CD4-positive, alpha-beta T cell treated with Interleukin-17A for 1 hour (primary cell): ENCODE measurements at places on chromosomes 6 and 20.
A peak's percentile ranks its signal among the peaks of the same experiment; 100 is the strongest.

DNA sequence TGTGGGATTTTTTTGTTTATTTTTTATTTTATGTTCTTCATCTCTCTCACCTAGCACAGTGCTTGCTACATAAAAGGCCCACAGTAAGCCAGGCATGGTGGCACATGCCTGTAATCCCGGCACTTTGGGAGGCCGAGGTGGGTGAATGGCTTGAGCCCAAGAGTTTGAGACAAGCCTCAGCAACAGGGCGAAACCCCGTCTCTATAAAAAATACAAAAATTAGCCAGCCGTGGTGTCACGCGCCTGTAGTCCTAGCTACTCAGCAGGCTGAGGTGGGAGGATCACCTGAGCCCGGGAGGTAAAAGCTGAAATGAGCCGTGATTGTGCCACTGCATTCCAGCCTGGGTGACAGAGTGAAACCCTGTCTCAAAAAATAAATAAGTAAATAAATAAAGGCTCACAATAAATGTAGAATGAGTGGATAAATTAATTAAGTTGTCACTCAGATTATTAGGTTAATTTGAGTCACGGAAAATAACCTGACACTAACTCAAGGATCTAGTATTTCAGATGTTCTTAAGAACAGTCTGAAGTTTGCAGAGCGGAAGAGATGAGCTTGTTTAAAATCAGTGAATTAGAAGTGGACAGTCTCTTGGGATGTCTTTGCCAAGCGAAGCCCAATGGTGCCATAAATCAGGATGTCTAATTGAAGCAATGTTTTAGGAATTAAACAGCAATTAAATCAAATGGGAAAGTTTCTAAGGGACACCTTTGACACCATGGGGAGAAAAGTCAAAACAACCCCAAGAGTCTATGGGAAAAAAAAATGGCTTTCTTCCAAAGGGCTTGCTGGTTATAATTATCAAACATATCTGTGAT lies 214.4 kb downstream of the ZNF217 start:
- DNase-seq: no peak

GRCh38 chr6:105791583-105792318 lies 294.4 kb upstream of the PRDM1 start:
- DNase-seq: no peak

DNA sequence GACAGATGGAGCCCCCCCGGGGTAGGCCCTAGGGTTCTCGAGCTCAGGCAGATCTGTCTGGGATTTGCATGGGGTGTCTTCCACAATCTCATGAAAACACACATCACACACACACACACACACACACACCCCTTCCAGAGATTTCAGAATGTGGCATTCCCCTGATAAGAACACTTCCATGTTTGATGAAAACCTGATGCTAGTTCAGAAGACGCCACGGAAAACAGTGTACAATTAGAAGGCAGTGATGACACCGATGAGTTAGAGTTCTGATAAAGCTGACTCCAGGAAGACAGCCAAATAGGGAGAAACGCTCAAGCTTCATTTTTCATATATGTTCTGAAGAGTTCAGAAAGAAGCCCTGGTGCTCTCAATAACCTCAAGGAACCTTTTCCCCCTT lies 438.7 kb upstream of the JARID2 start:
- DNase-seq: no peak

DNA sequence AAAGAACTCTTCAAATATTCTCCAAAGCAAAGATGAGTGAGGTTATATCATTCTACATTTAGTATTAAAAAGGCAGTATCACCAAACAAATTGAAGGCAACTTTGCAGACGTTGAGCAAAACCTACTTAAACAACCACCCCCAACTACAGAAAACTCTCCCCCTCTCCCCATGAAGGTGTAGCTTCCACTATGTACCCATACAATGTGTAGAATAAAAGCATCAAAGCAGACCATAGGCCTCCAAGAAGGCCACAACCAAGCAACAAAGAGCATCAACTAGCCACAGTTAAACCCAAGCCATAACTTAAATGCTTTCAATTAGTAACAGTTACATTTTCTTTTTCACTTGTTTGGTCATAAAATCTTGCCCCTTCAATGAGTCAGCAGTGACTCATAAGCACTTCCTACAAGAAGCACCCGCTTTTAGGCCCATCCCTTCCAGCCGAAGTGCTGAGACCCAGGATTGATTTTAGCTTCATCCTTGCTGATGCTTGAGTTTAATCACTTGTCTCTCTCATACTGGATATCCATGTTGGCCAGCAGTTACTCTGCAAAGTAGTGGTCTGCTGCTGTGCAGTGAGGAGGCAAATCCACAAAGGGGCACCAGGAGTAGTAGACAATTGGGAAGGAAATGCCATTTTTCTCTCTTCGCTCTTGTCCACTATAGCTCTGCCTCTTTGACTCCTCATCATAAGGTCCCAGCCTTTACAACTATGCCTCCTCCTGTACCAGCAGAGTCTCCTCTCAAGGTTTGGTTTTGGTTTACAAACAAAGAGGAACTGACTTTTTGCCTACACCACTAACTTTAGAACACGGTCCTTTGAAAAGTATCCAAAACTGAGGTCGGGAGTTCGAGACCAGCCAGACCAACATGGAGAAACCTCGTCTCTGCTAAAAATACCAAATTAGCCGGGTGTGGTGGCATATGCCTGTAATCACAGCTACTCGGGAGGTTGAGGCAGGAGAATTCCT lies 8.4 kb upstream of the NUP153 start:
- peak; percentile 36 for DNase-seq

DNA sequence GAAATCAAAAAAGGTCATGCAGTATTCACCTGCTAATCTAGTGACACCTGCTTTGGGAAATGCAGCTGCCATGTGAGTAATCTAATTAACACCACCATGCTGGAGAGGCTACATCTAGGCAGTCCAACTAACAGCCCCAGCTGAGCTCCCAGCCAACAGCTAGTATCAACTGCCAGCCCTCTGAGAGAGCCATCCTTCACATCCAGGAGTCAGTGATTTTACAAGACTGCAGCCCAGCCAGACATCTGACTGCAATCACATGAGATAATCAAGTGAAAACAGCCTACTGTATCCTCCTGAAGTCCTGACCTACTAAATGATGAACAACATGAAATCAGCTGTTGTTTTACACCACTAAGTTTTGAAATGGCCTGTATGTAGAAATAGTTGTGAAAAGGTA lies 298.4 kb downstream of the TRDN start:
- DNase-seq: no peak

DNA sequence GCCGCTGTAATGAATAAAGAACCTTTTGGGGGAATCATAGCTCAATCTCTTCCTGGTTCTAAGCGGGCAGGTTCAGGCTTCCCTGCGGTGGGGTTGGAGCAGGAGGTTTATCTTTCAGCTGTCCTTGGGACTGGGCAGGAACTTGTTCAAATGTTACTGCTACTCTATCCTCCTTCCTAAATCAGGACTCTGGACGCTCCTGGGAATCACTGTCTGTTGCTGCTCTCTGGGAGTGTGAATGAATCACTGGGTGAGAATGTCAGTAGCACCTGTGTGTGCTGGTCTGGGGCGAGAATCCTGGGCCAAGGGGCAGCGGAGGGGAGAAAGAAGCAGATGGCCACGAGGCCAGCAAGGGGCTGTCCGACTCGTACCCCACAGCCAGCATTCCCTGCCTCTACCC lies 65.4 kb upstream of the ZNFX1 start:
- no peak for DNase-seq

- no peak for DNase-seq
Observed at GRCh38 chr20:19729672-19730071, 28.4 kb upstream of the RIN2 start.

DNA sequence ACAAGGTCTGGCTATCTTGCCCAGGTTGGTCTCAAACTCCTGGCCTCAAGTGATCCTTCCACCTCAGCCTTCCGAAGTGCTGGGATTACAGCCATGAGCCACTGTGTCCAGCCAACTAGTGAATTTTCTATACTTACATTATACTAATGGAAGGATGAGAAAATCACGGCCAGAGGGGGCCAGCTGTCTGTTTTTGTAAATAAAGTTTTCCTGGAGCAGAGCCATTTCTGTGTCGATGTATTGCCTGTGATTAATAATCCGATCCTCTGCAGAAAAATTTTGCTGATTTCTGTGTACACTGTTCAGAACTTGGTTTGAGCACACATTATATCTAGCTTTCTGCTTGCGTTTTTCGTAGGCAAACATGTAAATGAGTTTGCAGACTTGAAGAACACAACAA lies 28.8 kb downstream of the PTPRT start:
- DNase-seq: no peak

GRCh38 chr6:138996524-138996923 lies 8.5 kb upstream of the REPS1 start:
- no peak for DNase-seq

- DNase-seq: no peak
Observed at GRCh38 chr20:63876489-63877036, 11.5 kb downstream of the TPD52L2 start.

DNA sequence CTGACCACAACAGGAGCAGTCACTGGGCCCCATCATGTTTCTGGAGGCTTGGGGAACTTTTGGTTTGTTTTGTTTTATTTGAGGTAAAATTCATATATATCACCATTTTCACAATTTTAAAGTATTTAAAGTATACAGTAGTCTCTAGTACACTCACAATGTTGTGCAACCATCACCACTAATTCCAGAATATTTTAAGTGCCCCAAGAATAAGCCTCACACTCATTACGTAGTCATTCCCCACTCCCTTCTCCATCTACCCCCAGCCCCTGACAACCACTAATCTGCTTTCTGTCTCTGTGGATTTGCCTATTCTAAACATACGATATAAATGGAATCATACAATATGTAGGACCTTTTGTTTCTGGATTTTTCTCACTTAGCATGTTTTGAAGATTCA lies 29.0 kb downstream of the RTN4IP1 start:
- no peak for DNase-seq

GRCh38 chr6:162294029-162294428 lies 433.5 kb downstream of the PRKN start:
- DNase-seq: no peak

- DNase-seq: no peak
Observed at GRCh38 chr20:51961964-51962761, 159.8 kb upstream of the SALL4 start.

GRCh38 chr20:37523911-37524700 lies 3.1 kb downstream of the NNAT start:
- no peak for DNase-seq

- DNase-seq: no peak
Observed at GRCh38 chr6:40323881-40324634, 263.1 kb downstream of the LRFN2 start.

- no peak for DNase-seq
Observed at GRCh38 chr6:132933090-132933489, 118.7 kb downstream of the RPS12 start.

- peak; percentile 52 for DNase-seq
Observed at GRCh38 chr6:42279144-42279781, 61.6 kb upstream of the MRPS10 start.

- DNase-seq: no peak
Observed at GRCh38 chr20:10167040-10167439, 51.6 kb upstream of the SNAP25 start.

GRCh38 chr20:57200882-57201695 lies 65.4 kb downstream of the BMP7 start:
- no peak for DNase-seq

DNA sequence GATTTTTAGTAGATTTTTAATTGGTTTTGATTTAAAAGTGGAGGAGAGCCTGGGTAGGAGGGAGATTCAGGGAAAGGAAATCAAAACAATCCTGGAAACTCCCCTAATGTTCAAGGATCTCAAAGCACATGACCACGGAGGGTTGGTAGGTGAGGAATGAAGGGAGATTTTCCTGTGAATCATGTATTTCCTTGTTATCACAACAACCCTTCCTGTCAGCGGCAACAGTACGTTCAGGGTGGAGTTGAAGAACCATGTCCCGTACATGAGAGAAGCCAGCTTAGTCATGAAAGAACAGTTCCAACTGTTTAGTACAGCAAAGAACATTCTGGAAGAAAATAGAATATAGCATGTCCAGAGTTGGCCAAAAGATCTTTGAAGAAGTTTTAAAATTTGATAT lies 79.4 kb upstream of the SCAF8 start:
- no peak for DNase-seq

- DNase-seq: no peak
Observed at GRCh38 chr6:55566036-55566710, 12.8 kb downstream of the HMGCLL1 start.

GRCh38 chr6:76052314-76052713 lies 20.1 kb downstream of the IMPG1 start:
- no peak for DNase-seq

GRCh38 chr6:16140607-16141006 lies 11.7 kb downstream of the MYLIP start:
- DNase-seq: no peak

DNA sequence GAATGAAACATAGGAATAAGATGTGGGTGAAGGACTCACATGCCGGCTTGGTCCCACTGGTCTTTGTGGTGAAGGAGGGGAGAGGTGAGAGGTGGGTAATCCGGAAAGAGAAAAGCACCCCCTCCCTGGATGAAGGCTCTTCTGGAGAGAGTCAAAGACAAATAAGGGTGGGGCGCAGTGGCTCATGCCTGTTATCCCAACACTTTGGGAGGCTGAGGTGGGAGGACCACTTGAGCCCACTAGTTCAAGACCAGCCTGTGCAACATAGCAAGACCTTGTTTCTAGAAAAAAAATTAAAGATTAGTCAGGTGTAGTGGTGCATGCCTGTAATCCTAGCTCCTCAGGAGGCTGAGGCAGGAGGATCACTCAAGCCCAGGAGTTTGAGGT lies 3.1 kb downstream of the LTB start:
- peak; percentile 39 for DNase-seq

GRCh38 chr6:116029535-116029934 lies 31.2 kb downstream of the FRK start:
- DNase-seq: no peak

- DNase-seq: no peak
Observed at GRCh38 chr6:41674231-41675000, 36.1 kb downstream of the MDFI start.

- no peak for DNase-seq
Observed at GRCh38 chr20:48490961-48491831, 336.6 kb downstream of the PREX1 start.

GRCh38 chr20:40433341-40433861 lies 255.6 kb downstream of the MAFB start:
- DNase-seq: no peak

- DNase-seq: no peak
Observed at GRCh38 chr6:120198033-120198432, 848.5 kb upstream of the MAN1A1 start.

GRCh38 chr20:44031781-44032582 lies 117.3 kb downstream of the TOX2 start:
- DNase-seq: no peak

- no peak for DNase-seq
Observed at GRCh38 chr6:125781314-125781868, 9.4 kb upstream of the NCOA7 start.

- DNase-seq: peak; percentile 36
Observed at GRCh38 chr6:149964308-149965193, 808 bp downstream of the ULBP1 start.

DNA sequence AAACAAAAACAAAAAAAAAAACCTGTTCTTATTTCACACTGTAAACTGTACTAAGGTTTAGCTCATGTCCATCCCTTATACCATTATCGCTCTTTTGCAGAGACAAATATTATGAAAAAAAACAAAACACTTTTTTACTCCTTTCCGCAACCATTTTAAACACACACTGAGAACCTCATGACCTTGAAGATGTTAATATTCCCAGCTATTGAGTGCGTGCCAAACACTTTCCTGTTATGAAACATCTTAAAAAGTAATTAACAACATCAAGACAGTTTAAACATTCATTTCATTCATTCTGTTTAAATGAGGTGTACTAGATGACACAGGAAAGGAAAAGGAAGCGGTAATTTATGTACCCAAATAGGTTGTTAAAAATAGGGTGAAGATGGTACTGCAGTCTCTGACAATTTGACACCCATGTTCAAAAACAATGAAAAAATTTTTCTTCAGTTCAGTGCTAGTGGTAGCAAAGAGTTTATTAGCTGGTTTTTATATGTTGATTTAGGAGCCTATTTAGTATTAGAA lies 3.9 kb upstream of the ARHGAP18 start:
- no peak for DNase-seq
